ENCODE measurements at places on chromosomes 5 and 9.
A peak's percentile ranks its signal among the peaks of the same experiment; 100 is the strongest.

- no peak for DNase-seq
These were observed 301.5 kb downstream of the KCTD16 start for GRCh38 chr5:144472221-144472620.

- DNase-seq, result no peak
These were observed 673.4 kb downstream of the KCTD16 start for GRCh38 chr5:144844086-144844485.

GRCh38 chr5:109928811-109929210 is 239.1 kb downstream of the MAN2A1 start:
- no peak for DNase-seq

- no peak for DNase-seq
These were observed 188.8 kb downstream of the NTRK2 start for GRCh38 chr9:84858364-84858763.

GRCh38 chr9:87796196-87796595 is 70.3 kb downstream of the CTSL start:
- no peak for DNase-seq

- DNase-seq, result no peak
These were observed 1.7 kb downstream of the INPP5E start for GRCh38 chr9:136437839-136438547.

DNA sequence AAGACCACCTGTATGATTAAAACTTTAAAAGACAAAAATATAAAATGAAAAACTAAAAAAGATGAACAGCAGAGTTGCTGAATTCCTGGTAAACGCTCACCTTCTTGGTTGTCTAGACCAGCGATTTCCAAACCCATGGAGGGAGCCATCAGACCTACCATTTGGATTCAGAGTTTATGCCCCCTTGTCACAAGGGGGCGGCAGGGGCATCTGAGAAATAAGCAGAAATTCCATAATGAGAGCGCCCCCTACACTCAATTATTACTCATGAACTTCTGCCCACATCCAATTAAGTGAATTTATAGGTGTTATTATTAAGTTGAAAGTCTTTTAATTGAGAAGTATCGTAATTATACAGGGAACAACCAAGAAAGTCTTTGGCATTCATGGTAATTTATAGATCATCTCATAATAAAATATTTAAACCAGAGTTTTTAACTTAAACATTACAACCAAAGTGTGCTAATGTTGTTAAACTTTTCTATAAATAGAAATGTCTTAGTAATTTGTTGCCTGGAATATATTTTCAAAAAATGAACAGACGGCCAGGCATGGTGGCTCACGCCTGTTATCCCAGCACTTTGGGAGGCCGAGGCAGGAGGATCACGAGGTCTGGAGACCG is 35.2 kb upstream of the SPATA31C2 start:
- peak; percentile 3 for DNase-seq

- peak; percentile 41 for DNase-seq
These were observed 6.8 kb downstream of the MRPL36 start for GRCh38 chr5:1792842-1793266.

DNA sequence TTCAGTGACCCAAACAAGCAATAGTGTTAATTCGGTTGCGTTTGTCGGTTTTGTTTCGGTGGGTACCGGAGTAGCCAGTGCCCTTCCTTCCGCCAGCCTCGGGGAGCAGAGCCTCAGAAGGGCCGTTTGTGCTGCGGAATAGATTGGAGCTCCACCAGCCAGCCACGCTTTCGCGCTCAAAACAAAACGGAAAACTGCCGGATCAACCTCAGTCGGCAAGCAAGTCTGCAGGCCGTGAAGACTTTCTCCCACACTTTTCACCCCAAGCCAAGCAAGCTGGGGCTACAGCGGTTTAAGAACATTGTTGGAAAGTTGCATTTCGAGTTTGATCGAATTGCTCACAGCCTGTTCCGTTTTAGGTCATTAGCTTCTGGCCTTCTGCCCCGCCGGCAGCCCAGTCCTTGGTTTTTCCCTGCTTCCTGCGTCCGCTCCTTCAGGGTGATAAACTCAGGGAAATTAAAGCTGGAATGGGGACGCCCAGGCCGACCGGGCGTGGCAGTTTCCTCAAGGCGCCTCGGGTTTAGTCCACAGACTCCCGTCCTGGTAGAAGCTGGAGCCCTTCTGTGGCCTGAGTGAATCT is 803 bp upstream of the CCNO start:
- no peak for DNase-seq

- no peak for DNase-seq
These were observed 1.2 kb downstream of the CDC14B start for GRCh38 chr9:96618209-96619123.

- DNase-seq, result no peak
These were observed 24.7 kb upstream of the RNU6ATAC start for GRCh38 chr9:134189145-134189469.

- peak; percentile 44 for DNase-seq
These were observed 2.0 kb upstream of the PFN3 start for GRCh38 chr5:177402271-177403043.

DNA sequence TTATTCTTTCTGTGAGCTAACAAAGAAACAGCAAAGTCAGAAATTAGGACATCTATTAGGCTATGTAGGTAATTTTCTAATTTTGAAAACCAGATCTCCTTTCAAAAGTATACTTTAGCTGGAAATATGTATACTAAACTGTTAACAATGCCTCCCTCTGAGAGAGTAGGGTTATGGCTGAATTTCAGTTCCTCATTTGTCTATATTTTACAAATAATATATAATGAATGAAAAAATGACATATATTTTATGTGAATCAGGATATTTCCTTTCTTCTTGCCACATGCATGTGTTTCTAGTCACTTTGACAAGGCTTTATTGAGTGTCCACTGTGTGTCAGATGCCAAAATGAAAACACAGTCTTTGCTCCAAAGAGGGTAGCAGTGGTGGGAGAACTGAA is 15.4 kb downstream of the HACD4 start:
- no peak for DNase-seq

DNA sequence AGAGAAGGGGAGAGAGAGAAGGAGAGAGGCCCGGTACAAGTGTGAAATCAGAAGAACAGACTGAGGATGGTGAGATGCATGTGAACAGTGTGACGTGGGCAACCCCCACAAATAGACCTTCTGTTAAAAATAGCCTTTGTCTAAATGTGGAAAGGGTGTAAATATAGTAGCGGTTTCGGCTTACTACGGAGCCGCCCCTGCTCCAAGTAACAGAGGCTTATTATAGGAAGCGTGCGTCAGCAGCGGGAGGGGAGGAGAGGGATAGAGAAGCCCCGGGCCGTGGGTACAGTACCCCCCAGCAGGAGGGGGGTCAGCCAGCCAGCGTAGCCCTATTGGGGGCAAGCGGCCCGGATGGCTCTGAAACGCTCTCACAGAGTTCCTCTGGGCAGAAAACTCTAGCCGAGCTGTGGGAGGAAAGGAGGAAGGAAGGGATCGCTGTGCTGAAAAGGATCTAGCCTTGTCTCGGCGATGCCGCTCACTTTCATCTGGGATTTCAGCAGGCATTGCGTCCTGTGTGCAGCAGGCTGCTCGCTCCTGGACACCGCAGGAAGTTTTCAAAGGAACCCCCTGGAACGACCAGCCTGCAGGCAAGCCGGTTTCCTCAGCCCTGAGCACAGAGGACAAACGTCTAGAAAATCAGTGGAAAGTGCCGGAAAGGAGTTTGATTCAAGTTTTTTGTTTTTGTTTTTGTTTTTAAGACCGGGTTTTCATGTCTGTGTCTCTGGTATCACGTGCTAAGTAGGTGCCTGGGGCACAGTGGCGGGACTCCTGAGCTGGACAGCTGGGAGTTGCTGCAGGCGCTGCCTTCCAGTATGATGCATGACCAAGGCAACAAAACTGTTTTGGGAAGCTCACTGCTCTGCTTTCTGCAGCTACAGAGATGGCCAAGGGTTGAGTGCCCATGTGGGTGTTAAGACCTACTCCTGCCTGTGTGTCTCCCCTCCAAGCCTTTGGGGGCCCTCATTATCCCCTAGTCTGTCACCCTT is 146.6 kb downstream of the SEC61B start:
- no peak for DNase-seq

DNA sequence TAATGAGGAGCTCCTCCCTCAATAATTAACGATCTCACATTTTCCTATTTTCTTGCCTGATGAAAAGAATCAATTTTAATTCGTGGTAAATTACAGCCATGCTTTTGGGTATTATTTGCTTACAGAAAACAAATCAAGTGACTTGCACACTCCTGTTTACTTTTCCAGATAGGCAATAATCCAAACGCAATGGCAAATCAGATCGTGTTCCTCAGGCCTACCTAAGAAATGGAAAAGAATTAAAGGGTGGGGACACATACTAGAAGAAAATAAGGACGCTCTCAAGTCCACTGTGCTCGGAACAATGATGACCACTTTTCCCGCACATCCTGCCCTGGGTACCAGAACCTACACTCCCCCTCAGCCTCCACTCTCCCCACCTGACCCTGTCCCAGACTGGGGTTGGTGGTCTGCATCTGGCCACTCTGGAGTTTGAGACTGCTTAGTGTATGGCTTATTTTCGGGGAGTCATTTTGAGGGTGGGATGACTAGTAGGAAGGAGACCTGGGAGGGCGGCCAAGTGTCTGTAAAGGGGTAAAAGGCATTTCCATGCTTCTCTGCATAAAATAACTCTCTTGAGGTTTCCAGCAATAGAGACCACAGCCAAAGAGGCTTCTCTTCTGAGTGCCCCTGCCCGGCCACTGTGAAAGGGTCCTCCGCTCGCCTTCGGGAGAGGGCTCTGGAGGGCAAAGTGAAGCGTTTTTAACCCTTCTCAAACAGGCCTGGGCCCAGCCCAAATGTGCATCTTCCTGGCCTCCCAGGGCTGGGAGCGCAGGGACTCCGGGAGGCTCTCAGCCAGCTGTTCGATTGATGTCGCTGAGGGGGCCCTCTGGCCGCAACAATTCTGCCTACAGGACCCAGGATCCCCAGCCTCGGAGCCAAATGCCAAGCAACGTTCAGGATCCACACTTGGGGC is 4.5 kb upstream of the OTP start:
- no peak for DNase-seq

GRCh38 chr5:9441610-9442009 is 104.3 kb downstream of the SEMA5A start:
- no peak for DNase-seq

DNA sequence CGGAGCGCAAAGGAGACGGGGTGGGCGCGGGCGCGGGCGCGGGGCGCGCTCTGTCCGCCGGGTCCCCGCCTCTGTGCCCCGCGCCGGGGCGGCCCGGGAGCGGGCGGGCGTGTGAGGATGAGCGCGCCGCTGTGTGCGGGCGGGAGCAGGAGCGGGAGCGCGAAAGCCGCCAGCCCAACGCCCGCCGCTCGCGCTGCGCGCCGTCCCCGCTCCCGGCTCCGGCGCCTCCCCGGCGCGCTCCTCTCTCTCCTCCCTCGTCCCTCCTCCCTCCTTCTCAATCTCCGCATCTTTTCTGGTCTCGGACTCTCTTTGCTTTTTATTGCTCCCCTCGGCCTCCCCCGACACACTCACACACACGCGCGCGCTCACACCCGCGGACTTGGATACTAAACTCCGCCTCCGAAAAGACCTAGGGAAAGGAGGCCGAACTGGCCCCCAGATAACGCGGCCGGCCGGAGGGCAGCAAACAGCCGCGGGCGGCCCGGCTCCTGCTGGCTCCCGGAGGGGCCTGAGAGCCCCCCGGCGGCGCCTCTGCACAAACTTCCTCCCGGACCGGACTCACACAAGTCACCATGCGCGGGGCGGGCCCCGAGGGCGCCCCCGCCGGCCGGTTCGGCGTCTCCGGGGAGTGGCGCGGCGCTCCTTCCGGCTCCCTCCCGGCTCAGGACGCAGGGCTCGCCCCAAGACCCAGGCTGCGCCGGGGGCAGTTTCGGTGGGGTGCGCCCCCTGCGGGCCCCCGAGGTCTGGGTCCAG is at the start of gene FIBCD1:
Gene FIBCD1, minus strand, starts transcription at position 596 of the 753 bp plus-strand sequence. CDS start 640 bp downstream, outside the sequence.
- DNase-seq, result no peak

- no peak for DNase-seq
These were observed 153.0 kb upstream of the FTMT start for GRCh38 chr5:121698690-121699089.

DNA sequence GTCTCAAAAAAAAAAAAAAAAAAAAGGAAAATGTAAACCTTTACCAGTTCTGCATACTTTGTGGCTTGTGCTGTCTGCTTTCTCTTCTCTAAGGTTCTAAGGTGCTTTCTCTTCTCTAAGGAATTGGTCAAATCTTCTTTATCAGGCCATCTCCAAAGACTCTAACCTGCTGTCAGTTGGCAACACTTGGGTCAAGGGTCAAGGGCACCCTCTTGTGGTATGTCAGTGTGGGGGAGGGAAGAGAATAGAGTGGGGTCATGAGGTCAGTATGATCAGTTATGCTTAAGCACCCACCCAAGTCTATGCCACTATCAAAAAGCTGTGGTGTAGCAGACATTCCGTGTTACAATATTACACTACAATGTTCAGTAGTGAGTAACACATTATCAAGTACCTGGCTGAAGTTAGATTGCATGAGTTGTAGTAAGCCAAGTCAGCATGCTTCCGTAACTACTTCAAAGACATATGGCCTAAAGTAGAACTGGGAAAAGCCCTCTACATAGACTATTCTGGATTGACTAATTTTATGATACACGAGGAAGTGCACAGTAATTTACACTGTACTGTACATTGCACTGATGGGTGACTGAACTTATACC is 25.0 kb upstream of the CCL28 start:
- no peak for DNase-seq

GRCh38 chr9:128809831-128810230 is 8.5 kb upstream of the ENDOG start:
- DNase-seq, result no peak

DNA sequence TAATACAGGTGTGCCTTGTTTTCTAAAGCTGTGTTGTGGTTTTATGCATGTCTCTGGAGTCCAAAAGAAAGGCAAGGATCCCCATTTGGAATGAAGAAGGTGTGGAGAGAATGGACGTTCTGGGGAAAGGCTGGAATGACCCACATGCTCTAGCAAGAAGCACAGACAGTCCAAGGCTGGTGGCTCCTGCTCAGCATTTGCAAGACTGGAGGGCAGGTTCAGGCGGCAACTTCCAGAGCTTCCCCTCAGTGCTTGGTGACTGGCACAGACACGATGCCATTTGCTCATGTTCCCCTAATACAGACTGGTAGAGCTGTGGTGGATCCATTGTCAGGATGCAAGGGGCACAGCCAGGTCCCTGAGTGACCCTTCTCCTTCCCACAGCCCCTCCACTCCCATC is 8.2 kb downstream of the SLC22A4 start:
- DNase-seq, result no peak

DNA sequence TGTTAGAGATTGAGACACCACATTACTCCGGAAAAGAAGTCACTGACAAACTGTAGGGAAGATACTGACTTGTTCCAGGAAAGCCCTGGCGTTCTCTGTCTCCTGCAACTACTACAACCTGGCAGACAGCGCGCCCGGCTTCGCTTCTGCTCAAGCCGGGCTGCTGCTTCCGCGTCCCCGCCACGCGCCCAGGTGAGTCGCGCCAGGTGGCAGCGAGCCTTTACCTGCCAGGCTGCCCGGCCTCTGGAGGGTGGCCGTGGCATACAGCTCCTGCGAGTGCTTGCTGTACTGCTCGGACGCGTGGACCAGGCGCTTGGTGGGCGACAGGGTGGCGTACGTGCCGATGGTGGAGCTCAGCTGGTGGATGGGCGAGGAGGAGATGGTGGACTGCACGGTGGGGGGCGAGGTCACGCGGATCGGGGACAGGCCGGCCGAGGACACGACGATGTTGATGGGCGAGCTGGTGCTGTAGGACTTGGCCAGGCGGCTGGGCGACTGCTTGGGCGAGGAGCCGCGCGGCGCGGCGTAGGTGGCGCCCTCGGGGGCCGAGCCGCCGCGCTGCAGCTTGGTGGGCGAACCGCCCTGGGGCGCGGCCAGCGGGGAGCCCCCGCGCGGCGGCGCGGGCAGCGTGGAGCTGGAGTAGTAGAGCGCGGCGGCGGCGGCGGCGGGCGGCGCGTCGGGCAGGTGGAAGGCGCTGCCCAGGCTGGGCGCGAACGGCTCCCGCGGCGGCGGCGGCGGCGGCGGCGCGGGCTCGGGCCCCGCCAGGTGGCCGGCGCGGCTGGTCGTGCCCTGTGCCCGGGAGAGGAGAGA is 519.6 kb downstream of the CTNND2 start:
- DNase-seq, result no peak

- no peak for DNase-seq
These were observed 183.1 kb downstream of the PALM2AKAP2 start for GRCh38 chr9:109963079-109963478.

Measured in stimulated activated CD4-positive, alpha-beta T cell treated with anti-CD3 and anti-CD28 coated beads, Interleukin-1b, Interleukin-23, amount 100 ng/mL, for 1 hour (primary cell).